ENCODE measurements at places on chromosomes 7 and 10.

- DNase-seq: no peak
Observed at GRCh38 chr7:115056019-115056418, 134.1 kb downstream of the MDFIC start.

- DNase-seq: peak; percentile 25
Observed at GRCh38 chr10:99457813-99458212, 27.4 kb upstream of the GOT1 start.

DNA sequence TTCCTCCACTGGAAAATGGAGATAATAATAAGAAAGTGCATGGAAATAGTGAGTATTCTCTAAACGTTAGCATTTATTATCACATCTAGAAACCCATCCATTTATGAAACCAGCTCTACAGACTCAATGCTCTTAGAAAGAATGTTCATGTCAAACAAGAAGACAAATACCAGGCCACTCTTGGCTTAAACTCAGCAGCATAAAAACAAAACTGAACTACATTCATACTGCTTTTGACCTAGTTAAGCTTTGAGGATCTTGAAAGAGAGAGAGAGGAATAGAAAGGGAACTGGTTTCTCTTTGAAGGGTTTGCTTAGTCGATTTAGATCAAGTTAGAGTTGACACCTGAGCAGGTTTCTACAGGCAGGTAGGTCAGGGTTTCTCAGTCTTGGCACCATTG, 332.9 kb upstream of the PRKCQ start:
- DNase-seq: peak; percentile 58

DNA sequence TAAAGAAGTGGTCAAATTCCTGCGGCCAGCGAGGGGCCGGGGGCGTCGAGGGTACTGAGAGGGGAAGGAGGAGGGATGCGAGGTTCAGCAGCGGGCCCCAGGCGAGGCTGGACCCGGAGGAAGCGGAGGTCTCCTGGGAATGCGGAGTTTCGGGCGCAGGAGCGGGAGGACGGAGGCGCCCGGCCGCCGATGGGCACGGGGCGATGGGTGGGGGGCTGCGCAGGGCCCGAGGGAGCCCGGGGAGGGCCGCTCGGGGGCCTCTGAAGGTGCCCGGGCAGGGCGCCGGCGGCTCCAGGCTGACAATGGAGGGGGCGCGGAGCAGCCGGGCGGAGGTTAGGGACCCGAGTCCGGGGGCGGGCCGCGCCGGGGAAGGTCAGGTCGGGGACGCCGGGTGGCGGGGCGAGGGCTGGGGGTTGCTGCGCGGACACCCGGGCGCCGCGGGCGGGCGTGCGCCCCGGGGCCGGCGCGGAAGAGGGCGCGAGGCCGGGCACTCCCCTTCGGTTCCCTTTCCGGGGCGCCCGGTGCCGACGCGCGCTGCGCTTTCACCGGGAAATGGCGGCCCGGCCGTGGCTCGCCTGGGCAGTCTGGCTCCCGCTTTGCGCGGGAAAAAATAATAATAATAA, 683 bp downstream of the MACROH2A2 start:
- peak; percentile 16 for DNase-seq

DNA sequence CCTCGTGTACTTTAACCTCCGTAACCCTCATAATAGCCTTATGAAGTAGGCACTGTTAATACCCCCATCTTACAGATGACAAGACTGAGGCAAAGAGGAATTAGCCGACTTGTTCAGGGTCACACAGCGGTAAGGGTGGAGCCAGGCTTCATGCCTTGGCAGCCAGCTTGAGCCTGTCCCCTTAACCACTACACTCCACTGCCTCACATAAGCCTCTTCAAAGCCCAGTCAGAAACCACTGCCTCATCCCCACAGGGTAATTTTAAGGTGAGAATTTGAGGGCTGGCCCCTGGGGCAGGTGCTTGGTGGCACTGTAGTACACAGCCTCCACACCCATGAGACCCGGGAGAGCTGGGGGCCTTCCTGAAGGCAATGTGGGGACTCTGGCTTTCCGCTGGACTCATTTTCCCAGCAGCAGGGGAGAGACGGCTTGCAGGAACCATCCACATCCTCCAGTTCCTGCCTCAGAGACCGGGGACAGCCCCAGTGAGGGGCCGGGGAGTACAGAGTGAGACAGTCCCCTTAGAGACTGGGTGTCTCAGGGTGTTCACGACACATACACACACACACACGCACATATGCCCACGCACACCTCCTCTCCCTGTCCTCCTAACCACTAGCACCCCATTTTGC, 7.6 kb upstream of the C10orf105 start:
- no peak for DNase-seq

- DNase-seq: no peak
Observed at GRCh38 chr10:48573045-48573444, 31.8 kb downstream of the ARHGAP22 start.

DNA sequence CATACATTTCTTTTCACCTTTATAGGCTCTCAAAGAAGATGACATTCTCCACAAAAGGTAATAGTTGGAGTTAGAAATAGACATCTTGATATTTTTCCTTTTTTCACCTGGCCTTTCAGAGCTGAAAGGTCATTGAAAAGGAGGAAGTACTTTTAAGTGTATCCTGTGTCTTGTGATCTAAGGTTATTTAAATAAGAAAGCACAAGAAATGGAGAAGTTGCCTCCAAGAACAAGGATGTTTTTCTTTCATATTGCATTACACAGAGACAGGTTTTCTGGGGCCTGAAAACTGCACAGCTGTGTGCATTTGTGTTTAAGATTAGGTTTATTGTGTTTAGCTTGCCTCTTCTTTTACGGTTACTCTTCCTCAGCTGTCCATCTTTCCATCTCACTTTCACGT, 103.4 kb upstream of the SEMA3D start:
- DNase-seq: no peak

- DNase-seq: no peak
Observed at GRCh38 chr7:83306502-83306901, 143.8 kb upstream of the PCLO start.

GRCh38 chr7:63077841-63078240, 920.8 kb upstream of the ZNF722 start:
- DNase-seq: no peak

DNA sequence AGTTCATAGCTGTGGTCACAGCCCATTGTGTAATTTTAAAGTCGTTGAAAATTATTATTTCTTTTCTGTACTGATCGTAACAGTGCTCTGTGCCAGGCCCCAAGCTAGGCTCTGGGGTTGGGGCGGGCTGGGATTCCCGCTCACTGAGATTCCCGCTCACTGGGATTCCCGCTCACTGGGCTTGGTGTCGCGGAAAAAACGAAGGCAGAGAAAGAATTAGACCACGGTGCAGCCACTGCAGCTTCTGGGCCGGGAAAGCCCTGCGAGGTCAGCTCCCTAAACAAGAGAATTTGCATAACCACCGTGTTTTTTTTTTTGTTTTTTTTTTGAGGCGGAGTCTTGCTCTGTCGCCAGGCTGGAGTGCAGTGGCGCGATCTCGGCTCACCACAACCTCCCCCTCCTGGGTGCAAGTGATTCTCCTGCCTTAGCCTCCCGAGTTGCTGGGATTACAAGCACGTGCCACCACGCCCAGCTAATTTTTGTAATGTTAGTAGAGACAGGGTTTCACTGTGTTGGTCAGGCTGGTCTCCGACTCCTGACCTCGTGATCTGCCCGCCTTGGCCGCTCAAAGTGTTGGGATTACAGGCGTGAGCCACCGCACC, 31.2 kb downstream of the FOXK1 start:
- DNase-seq: peak; percentile 30

GRCh38 chr7:118511146-118511545, 286.6 kb downstream of the ANKRD7 start:
- no peak for DNase-seq

GRCh38 chr7:36207451-36208291, 54.6 kb downstream of the EEPD1 start:
- DNase-seq: peak; percentile 51

DNA sequence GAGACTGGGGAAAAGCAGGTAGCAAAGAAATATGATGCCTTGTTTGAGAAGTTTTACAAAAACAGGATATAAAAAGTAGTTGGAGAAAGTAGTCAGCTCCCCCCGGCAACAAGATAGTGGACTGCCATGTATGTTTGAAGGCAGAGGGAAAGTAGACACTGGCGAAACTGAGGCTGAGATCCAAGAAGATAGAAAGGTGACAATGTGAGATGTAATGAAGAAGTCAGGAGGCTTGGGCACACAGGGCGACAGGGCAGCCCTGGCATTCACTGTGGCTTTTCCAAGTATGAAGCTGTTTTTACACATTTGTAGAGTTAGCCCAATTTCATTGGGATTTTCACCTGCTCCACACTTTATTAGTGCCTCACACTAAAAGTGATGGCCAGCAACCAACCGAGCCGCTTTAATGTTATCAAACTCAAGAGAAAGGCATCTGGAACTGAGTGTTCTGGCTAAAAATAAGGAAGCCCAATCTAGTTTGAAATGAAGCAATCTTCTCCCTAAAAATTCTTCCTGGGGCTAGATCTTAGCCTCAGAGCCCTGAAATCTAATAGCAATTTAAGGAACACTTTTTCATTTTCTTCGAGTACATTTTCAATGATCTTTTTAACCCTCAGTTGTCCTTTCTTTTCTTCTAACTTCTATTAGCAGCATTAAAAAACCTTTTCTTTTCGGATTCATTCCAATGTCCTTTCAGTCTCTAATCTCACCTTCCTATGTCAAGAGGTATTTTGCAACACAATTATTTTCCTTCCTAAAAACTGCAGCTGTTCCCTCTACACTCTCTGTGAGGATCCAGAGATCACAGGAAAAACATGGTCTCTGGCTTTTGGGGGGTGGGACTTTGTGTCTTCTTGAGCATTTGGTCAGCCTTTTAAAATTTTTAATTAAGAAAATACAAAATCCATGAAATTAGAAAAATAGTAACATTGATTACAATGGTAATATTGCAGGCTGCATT, 108.0 kb downstream of the RNLS start:
- DNase-seq: no peak

- no peak for DNase-seq
Observed at GRCh38 chr7:44849259-44849884, 1.5 kb upstream of the H2AZ2 start.

DNA sequence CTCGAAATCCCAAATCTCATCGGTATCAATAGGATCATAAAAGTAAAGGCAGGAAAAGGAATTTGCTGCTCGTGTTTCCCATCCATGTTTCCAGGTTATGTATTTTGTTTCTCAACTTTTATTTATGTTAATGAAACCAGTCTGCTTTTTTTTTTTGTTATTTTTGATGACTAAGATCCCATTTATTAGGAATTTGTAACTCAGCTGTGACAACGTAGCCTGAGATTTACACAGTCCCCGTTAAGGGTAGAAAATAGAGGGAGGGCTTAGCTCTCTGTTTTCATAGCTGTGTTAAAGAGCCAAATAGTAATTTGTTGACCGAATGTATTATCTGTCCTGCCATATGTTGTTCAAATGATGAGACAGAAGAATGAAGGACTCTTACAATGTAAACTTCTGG, 164.0 kb downstream of the MGMT start:
- DNase-seq: no peak

GRCh38 chr10:62388328-62388727, 14.2 kb downstream of the ZNF365 start:
- DNase-seq: no peak

- DNase-seq: no peak
Observed at GRCh38 chr10:99540657-99541531, 8.2 kb downstream of the NKX2-3 start.

DNA sequence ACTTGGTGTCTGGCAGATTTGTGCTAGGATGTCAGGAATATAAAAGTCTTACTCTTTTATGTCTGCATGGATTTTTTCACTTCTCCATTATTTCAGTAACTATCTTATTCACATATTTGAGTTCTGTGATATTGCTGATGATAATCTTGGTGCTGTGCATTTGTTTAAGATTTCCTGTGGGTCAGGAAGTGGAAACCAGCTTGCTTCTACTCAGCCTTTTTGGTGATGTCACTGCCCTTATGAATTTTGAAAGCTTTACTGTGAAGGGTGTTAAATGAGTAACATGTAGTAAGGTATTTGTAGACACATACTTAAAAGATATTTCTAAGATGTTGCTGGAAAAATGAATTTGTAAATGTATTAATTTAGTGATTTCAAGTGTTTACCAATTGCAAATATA, 69.5 kb upstream of the VOPP1 start:
- no peak for DNase-seq

GRCh38 chr10:71523756-71524155, 127.0 kb downstream of the CDH23 start:
- DNase-seq: no peak

DNA sequence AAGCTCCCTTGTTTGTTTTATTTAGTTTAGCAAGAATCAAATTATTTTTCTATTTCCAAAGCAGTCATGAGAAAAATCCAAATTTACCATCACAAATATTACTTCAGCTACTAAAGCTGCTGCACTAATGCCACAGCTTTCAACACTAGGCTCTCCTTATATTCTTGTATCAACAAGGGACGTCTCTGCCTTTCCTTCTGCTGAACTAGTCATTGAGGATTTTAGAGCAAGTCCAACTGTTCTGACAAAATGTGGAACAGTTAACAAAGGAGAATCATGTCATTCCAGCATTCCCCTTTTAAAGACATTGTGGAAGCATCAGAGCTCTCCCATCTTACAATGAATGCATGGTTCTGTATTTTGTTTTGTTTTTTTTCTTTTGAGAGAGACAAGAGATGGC, 28.6 kb downstream of the FAM13C start:
- no peak for DNase-seq

GRCh38 chr7:46424934-46425333, 503.9 kb upstream of the IGFBP3 start:
- DNase-seq: peak; percentile 37

DNA sequence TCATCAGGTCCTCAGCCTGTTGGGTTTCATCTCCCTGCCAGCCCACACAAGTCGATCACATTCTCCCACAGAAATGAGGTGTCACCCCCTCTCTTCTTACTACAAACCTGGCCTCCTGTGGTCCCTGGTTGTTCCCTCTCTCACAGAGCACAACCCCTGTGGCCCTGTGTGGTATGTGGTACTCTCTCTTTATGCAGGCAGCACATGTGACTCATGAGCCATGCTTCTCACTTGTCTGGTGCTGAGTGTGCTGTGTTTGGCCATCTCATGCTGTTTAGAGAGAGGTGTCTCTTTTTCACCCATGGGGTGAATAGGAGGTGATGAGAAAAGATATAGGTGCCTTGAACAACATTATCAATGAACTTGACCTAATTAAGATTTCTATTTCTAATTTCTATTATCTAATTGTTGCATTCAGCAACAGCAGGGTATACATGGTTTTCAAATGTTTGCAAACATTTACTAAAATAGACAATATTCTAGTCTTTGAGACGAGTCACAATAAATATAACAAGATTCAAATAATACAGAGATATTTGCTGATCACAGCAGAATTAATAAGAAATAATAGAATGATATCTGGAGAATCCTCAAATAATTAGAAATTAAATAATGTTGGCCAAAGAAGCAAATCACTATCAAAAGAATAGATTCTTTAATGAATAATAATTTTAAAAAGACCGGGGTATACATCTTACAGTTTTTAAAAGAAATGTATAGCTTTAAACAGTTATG, 633.8 kb upstream of the IGFBP3 start:
- no peak for DNase-seq

DNA sequence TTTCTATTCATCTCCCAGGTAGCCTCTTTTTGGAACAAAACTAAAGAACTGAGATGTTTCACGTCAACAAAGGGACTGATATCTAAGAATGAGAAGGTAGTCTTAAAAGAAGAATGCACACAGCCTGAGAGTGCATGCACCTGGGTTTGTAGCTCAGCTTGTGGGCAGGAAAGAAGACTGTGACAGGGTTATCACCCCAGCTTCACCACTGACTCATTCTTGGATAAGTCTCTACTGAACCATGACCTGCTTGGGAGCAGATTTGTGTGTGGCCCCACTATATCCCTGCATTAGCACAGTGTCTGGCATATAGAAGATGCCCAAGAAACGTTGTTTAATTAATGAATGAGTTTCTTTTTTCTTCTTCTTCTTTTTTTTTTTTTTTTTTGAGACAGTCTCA, 187.5 kb downstream of the GPAM start:
- DNase-seq: no peak

- DNase-seq: no peak
Observed at GRCh38 chr10:22760025-22760424, 45.6 kb upstream of the PIP4K2A start.
